Activated CD4-positive, CD25-positive, alpha-beta regulatory T cell treated with anti-CD3 and anti-CD28 coated beads, Interleukin-2, amount 50 U/mL, for 16 hours (primary cell): ENCODE measurements at places on chromosomes 16 and 17.

DNA sequence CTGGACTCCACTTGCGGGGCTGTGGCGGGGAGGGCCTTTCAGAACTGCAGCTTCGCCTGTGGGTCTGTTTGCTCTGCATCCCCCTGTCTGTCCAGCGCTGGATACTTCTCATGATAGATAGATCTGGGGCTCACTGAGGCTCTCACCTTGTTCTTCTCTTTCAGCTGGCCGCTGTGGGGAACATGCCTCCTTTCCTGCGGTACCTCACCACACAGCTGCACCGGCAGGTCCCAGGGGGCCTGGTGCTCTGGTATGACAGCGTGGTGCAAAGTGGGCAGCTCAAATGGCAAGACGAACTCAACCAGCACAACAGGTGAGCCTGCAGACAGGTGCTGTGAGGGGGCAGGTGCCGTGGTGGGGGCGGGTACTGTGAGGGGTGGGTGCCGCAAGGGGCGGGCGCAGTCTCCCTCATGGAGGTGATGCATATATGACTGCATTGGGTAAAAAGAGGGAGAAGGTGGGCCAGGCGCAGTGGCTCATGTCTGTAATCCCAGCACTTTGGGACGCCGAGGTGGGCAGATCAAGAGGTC, 6.2 kb downstream of the ENGASE start:
- no peak for DNase-seq

DNA sequence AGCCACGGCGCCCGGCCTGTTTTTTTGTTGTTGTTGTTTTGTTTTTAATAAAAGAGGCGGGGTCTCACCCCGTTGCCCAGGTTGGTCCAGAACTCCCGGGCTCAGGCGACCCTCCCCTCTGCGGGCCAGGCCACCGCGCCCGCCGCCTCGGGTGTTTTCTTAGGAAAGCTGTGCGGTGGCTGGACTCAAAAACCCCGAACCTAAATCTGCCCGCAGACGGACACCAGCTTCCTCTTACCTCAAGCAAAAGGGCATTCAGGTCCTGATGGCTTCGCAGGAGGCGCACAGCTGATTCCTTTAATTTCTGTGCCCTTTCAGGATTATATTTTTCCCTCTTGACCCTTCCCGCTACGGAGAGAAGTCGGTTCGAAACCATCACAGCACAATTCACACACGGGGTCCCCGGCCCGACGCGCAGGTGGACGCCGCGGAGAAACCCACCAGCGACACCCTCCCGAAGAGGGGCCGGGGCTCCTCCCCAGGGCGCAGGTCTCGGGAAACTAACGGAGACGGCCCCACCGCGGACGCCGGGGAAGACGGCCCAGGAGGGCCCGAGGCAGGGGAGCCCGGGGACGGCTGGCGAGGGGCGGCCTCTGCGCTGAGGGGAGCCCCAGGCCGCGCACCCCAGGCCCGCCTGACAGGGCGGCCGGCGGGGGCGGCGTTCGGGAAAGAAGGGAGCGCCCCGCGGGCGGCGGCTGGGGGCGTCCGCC, 653 bp downstream of the FANCA start:
- no peak for DNase-seq

DNA sequence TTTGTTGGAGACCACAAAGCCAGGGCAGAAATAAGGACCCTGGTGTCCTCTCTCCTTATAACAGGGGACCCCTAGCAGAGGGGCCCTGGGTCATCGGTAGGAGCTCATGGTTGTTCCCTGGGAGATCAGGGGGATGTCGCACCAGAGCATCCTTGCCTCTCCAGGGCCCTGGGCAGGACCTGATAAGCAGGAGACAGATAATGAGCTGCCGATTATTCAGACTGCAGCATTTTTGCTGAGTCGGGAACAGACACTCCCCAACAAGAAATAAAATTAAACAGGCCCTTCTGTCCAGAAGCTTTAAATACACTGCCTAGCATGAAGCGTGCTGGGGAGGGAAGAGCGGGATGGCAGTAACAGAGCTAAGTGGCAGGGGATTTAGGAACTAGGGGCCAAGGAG, 15.4 kb upstream of the GFAP start:
- DNase-seq = no peak

DNA sequence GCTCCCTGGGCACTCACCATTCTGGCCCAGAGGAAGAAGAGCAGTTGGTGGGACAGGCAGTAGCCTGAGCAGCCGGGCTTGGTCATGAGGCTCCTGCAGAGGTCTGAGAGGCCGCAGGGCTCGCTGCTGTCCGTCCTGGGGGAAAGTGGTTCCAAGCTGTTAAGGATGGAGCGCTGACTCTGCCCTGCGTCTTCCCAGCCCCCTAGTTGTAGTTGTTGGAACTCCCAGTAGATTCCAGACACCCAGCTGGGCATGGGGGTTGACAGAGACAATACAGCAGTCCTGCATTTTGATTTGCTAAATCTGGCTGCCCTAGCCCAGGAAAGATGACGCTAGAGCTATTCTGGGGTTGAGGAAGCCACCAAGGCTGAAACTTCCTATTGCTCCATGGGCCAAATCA, 7.3 kb downstream of the C16orf89 start:
- DNase-seq = no peak

DNA sequence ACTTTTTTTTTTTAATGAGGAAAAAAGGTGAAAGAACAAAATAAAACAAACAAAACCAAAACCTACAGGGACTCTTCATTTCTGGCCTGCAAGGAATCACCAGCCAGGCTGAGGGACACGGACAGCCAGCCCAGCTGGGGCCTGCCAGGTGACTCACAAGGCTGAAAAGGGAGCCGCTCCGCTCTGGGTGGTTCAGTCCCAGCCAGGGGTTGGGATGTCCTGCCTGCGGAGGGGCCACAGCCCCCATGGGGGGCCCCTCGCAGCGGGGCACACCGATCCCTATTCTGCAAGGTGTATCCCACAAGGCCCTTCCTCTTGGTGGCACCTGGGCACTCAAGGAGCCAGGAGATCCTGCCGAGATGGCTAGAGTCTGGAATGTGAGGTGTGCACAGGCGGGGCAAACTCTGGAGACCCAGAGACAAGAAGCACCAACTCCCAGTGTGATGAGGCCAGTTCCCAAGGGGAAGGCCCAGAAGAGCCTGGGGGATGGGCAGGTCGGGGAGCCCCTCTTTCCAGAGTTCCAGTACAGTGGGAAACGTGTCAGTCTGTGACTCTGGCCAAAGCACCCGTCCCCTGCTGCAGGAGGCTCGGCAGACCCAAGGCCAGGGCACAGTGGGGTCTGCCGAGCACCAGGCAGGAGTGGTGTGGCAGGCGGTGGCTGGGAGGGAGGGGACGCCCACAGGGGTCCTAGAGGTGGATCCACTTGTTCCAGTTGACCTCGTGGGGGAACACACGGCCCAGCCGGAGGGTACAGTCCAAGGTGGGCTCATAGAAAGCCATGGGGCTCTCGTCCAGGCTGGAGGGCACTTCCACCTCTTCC, 58.9 kb downstream of the IL21R start:
- no peak for DNase-seq

DNA sequence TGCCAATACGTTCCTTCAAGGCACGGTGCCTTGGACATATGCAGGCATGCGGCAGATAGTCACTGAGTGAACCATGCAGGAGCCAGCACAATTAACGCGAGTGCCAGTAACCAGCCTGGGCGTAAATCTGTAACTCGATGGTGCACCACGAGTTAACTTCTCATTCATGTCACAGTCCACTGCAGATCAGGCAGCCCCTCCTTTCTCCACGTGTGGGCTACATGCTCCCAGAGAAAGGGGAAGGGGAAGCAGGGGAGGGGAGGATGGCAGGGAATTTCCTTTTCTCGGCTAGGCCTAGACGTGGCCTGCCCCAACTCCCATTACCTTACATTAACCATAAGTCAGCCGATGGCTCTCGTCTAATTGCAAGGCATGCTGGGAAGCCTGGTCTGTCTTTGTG, 287.9 kb downstream of the CPPED1 start:
- no peak for DNase-seq

DNA sequence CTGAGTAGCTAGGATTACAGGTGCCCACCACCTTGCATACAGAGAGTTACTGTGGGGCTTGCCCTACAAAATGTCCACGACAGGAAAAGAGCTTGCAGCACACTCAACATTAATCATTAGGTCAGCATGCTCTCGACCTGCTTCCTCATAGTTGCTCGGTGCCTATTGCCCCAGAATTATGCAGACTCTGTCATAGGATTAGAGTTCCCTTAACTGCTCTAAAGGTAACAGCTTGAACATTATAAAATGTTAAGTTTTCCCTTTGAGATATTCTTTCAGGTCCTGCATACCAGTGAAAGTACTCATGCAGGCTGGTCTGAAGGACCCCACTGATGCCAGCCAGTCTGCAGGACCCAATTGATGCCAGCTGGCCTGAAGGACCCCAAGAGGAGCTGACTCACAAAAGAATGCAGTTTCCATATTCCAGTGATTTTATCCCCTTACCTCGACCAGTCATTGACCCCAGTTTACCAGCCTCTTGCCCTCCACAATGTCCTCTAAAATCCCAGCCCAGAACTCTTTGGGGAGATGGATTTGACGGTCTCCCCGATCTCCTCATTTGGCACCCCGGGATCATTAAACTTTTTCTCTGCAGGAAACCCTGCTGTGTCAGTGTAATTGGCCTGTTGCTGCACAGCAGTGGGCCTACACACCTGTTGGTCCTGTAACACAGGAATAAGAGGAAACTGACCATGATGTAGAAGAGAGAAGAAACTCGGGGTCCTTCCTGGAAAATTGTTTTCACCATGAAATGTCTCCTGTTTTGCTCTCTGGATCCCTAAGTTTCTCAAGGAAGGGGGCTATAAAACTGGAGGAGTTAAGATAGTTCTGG, 10.6 kb downstream of the ICAM2 start:
- DNase-seq = no peak

- no peak for DNase-seq
These were observed 71.5 kb downstream of the CYTH1 start for GRCh38 chr17:78710607-78711006.

- no peak for DNase-seq
These were observed 17.7 kb downstream of the KSR1 start for GRCh38 chr17:27473748-27474609.

DNA sequence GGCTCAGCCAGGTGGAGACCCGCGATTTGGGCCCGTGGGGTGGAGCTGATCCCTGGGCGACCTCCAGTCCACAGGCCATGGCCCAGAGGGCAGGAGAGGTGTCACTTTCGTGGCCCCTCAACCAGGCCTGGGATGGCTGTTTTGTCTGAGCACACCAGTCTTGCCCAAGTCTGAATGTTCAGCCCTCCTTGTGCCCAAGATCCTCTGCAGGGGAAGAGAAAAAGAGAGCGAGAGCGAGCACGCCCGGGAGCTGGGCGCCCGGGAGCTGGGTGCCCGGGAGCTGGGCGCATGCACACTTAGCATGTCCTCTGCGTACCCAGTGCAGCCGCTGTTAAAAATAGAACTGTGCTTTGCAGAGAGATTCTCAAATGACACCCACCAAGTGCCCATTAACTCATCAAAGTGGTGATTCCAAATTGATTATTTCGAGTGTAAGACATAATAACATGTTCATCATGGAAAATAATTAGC, 403.3 kb upstream of the TNRC6C start:
- no peak for DNase-seq

GRCh38 chr17:70105641-70106040, 30.6 kb downstream of the KCNJ16 start:
- DNase-seq = no peak

GRCh38 chr17:61294286-61294685, 105.4 kb upstream of the TBX2 start:
- no peak for DNase-seq

GRCh38 chr17:2948721-2949468, 114.5 kb downstream of the OR1D5 start:
- DNase-seq = no peak

DNA sequence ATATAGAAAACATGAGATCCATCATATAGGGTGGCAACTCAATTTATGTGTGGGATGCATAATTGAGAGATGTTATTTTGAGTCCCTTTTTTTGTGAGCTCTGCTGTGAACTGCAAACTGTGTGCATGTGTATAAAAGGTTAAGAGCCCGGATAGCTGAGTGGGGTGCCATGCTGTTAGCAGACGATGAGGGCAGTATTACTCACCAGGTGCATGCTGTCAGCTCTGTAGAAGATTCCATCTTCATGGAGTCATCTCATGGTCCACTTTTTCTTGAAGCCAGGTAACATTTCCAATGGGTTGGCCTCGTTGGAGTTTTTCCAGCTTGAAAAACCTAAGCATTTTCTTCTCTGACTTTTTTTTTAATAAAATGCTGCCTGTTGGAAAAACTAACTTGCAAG, 43.0 kb upstream of the RHBDL3 start:
- no peak for DNase-seq

DNA sequence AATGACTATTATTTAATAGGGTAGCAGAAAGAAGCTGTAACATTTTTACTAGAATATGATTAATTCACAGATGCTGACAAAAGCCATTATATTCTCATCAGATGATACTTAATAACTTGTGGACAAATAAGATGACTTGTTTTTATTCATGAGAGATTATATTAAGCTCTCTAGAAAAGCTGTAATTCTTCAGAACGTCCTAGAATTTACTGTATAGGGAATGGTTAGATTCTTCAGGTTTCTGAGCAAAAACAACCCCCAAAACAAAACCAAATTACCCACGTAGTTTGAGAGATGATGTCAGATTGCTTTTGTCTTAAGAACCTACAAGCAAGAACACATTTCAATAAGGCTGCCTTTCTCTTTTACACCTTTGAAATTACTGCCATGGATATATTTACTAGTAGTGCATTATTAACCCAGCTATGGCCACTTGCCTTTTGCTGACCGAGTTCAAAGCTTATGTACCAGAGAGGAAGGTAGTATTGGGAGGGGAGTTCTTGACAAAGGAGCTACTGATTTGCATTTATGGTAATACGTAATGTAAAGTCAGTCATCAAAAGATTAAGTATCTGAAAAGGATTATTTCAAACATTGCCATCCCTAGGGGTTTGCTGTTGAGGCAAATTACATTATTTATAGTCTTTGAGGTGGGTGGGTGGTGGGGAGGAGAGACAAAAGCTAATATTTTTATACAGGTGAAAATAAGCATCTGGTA, 51.7 kb downstream of the NLK start:
- no peak for DNase-seq

DNA sequence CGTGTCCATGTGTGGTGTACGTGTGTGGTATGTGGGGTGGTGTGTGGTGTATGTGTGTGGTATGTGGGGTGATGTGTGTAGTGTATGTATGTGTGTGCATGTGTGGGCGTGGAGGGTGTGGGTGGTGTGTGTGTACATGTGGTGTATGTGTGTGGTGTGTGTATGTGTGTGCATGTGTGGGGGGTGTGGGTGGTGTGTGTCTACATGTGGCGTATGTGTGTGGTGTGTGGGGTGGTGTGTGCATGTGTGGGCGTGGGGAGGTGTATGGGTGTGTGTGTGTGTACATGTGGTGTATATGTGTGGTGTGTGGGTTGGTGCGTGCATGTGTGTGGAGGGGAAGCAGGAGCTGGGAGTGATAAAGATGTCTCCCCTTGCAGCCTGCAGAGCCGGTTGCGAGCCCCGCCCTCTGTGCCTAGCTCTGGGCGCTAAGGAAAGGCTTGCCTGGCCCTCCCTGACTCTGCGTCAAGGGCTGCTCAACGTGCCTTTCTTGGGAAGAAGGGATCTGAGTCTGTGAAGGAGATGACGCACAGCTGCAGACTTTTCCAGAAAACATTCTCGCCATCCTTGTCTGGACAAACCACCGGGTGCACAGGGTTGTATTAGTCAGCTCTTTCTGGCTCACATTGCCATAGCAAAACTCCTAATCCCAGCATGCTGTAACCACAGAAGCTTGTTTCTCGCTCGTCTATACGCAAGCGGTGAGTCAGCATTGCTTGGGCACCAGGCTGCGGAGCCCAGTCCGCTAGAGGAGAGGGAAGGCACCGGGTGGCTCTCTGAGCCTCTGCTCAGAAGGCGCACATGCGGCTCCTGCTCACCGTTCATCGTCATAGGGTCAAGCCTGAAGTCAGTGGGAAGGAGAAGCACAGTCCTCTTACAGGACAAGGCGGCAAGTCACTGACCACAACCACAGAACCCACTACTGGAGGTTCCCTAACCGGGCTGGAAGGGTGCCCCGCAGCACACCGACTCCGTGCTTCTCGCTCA, 2.0 kb upstream of the CD300H start:
- DNase-seq = no peak
